Activated naive CD4-positive, alpha-beta T cell (primary cell): ENCODE measurements at places on chromosomes 12 and 14.

- no peak for DNase-seq
These were observed 15.4 kb upstream of the TRHDE start for GRCh38 chr12:72256725-72257124.

GRCh38 chr14:98370352-98370751 lies 901.6 kb downstream of the BCL11B start:
- DNase-seq = no peak

- DNase-seq = no peak
These were observed 94.7 kb upstream of the PPM1H start for GRCh38 chr12:63029676-63030075.

- DNase-seq = no peak
These were observed 31.5 kb downstream of the RASSF9 start for GRCh38 chr12:85804663-85805062.

GRCh38 chr12:12723681-12724420 lies 6.7 kb downstream of the CDKN1B start:
- no peak for DNase-seq

DNA sequence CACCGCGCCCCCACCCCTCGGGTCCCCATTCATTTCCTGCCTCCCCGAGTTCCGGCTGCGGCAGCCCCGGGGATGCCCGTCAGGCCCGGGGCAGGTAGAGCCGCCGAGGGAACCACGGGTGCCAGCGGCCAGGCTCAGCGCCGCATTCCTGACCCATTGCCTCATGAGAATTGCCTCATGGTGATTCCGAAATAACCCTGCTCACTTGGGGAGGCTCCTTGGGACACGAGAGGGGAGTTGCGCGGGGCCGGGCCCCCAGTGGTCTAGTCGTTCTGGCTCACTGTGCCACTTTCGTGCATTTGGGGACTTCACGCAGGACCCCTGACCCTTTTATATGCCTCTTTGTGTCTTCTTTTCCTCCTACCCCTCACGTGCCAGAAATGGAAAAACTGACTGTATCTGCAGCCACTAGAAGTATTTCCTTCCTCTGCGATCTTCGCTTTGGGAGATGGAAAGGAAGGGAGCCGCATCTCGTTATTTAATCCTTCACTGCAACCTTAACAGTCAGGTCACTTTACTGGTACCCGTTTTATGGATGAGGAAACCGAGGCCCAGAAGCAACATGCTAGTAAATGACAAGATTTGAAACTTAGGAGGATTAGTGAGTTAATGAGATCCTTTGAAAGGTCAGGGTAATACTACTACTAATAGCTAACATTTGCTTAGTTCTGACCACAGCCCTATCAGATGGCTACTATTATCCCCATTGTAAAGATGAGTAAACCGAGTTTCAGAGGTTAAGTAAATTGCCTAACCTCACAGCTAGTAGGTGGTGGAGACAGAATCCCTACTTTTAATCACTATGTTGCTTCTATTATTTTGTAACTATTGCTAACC lies 768 bp downstream of the PTPN11 start:
- DNase-seq = no peak

GRCh38 chr14:23376482-23377197 lies at the start of gene CMTM5:
Gene CMTM5 (plus strand): TSS chr14:23377046. CDS start chr14:23377252, 206 bp downstream.
- no peak for DNase-seq

DNA sequence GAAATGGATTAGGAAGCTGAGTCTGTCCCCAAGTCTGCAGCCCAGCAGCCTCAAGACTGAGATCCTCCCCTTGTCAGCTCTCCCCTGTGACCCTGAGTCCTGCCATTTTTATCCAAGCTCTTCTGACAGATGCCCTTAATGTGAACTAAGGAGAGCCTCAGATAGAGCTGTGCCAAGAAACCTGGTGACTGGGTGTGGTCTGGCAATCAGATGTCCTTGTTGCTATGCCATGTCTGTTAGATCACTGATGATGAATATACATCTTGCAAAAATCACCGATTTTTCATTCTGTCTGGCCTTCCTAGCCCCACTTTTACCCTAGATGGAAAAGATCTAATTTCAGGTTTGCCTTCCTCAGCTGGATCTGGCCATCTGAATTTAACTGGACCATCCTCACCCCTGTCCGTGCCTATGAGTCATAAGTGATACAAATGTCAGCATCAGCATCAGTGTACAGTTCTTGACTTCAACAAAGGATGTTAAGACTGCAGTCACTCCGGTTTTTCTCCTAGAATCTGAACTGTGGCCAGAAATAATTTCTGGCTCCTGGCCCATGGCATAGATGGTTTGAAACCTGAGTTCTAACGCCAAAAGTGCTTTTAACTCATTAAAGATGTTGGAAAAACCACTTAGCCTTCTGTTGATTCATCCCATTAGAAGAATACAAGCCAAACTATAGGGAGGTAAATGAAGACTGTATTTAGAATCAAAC lies 61.2 kb upstream of the GRIP1 start:
- DNase-seq = no peak

DNA sequence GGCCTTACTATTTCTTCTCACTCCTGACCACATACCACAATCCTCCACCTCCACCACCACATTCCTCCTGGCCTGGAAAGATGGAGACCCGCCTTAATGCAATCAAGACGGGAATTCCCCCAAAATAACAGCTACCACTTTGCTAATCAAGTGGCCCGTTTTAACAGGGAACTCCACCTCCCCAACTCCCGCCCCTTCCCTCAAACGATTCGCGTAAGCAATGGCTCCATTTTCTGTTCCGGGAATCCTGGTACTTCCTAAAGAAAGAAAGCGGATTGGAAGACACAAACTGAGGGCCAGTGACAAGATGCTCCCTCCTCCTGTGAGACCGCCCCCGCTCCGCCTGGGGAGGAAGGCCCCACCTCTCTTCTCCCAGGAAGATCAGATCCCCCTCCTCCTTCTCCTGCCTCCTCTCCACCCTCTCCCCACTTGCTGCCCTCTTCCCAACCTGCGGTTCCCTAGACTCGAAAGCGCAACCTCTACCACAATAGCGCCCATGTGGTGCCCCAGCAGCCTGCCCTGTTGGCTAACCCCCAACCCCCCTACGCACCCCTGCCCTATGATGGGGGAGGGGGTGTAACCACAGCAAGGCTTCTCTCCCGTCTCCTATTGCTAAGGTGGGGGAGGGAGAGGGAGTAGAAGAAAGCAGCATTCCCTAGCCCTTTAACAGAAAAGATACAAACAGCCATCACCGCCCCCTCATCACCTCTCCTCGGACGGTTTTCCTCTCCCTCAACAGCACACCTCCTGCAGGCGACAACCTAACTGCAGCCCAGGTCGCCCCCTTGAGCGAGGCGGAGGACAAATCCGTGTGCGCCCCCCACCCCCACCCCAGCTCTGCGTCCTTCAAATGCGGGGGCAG lies 777 bp downstream of the ARF3 start:
- no peak for DNase-seq

GRCh38 chr12:46110928-46111699 lies 120.7 kb upstream of the SCAF11 start:
- DNase-seq = no peak

DNA sequence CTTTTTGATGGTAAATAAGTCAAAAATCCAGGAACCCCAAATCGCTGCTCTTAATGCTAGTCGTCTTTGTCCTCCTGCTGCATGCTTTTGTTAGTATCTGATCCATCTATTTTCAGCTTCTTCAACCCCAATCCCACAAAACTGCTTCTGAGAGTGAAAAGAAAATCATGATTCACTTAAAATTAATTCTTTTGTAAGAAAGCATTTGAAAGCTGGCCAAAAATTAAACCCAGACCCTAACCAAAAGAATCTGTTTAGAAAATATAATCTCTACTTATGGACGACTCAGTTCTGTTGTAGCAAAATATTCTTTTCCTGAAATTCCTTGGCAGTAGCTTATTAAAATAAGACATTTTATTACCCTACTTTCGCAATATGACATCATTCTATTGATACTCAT lies 443.6 kb upstream of the SYT1 start:
- DNase-seq = no peak

GRCh38 chr12:98355322-98355721 lies 160.1 kb upstream of the TMPO start:
- no peak for DNase-seq

DNA sequence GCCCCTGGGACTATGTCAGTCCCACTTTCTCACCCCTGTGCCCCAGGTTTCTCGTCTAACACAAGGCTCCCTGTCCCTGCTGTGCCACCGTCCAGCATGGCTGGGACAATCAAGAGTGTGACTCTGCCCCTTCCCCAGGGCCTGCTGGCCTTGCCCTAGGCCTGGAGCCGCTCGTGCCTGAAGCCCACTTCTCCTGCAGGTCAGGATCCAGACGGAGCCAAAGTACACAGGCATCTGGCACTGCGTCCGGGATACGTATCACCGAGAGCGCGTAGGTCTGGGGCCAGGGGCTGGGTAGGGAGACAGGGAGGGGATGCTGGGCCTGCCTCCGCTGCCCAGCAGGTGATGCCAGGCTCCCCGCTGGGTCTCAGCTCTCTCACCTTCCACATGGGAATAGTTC lies 2.8 kb downstream of the SLC25A47 start:
- no peak for DNase-seq

- DNase-seq = no peak
These were observed 8.7 kb downstream of the KLRC4 start for GRCh38 chr12:10400829-10401228.

DNA sequence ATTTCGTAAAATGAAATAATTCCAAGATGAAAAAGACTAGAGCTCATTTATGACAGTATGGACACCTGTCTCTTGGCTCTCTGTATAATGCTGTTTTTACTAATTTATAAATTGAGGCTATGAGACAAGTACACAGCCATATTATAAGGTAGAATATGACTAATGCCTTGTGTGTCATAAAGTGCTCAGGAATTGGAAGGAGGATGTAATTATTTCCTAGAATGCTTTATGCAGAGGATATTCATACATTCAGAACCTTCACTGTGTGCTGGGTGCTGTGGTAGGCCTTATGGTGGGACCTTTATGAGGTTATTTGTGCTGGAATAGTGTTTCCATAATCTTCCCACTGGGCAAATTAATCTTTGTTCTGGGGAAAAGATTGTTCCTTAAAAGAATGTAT lies 13.3 kb downstream of the PCNX1 start:
- no peak for DNase-seq

DNA sequence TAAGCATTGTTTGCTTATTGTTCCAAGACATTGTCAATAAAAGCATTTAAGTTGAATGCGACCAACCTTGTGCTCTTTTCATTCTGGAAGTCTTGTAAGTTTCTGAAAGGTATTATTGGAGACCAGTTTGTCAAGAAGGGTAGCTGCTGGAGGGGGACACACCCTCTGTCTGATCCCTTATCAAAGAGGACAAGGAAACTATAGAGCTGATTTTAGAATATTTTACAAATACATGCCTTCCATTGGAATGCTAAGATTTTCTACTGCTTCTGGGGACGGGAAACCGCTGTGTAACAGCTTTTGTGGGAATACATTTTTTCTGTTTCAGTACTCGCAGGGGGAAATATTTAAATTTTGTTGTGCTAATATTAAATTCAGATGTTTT lies 3.5 kb downstream of the FOS start:
- no peak for DNase-seq

DNA sequence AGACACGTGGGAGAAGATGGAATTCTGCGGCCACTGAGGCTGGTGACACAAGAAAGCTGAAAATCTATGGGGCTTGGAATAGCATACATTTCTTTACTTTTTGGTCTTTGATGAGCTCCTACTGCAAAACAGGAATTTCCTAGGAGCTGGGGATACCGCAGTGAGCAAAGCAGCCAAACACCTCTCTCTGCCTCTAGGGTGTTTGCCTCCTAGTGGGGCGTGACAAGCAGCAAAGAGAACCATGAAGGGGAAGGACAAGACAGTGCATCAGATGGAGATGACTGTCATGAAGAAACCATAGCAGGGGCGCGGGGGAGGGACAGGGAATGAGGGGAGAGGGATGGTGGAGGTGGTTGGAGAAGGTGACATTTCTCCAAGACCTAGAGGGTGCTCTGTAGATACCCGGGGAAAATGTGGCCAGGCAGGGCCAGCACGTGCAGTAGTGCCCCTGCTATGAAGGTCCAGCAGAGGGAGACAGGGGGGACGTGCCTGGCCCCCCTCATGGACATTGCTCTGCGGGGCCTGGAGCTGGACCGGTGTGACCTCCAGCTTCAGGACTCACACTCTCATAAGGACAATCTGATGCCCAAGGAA lies 58.6 kb downstream of the SERPINA3 start:
- no peak for DNase-seq

DNA sequence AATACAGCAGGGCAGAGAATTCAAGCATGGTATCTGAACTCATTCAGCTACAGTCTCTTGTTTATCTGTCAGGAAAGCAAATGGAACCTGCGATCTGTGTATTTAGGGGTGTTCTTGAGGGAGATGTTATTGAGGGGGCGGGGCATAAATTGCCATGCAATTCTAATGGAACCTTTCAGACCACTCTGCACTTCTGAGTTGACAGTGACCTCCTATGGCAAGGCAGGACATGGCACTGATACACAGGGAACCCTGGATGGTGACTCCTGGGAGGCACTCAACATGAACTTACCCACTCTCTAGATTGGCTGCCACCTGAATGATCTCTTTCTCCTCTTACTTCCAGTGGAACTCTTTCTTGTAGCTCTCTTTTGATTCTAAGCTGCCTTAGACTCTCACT lies 787.3 kb downstream of the VRK1 start:
- DNase-seq = no peak

- no peak for DNase-seq
These were observed 273.9 kb downstream of the TRHDE start for GRCh38 chr12:72546106-72546505.
